ENCODE measurements at places on chromosomes 7 and 10. TPM values are rescaled to one million over a fixed set of nuclear protein-coding genes. Genes with fewer than 3 reads are reported as not detected.

GRCh38 chr7:87574630-87575029, 26.1 kb downstream of the ABCB1 start:
- DNase-seq: no peak
- no peak overlapping the region for H3K27ac ChIP-seq
- H3K27me3 ChIP-seq: no peaks in the 10 kb centered on the region
- no peak overlapping the region for H3K4me3 ChIP-seq
- no peaks in the 10 kb centered on the region for H3K36me3 ChIP-seq

DNA sequence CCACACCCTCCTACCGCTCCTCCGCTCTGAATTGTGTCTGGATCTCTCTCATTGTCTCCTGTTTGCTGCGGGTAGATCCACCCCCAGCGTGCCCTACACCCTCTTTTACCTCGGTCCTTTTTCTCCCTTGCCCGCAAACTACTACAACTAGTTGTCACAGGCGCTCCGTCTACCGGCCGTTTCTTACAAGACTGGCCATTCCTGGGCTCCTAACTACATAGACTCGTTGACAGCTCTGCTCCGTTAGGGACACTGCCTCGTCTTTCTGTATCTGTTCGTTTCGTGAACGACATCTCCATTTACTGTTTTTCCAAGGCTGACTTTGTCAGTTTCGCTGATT, 786 bp downstream of the TAF3 start:
- peaks cover 8% of the 10 kb centered on the region for H3K36me3 ChIP-seq
- peak overlapping the region; percentile 98 for H3K4me3 ChIP-seq
- peak overlapping the region; percentile 91 for H3K27ac ChIP-seq
- H3K27me3 ChIP-seq: peaks cover 6% of the 10 kb centered on the region

GRCh38 chr10:29862923-29863614, 196.3 kb downstream of the JCAD start:
- peaks cover 6% of the 10 kb centered on the region for H3K27me3 ChIP-seq
- H3K36me3 ChIP-seq: no peaks in the 10 kb centered on the region
- H3K4me3 ChIP-seq: no peak overlapping the region
- DNase-seq: no peak
- no peak overlapping the region for H3K27ac ChIP-seq

GRCh38 chr7:25586513-25586912, 358.2 kb upstream of the NPVF start:
- H3K4me1 ChIP-seq: no peaks in the 10 kb centered on the region
- DNase-seq: no peak
- no peak overlapping the region for H3K27ac ChIP-seq

- H3K4me1 ChIP-seq: no peaks in the 10 kb centered on the region
- no peak for DNase-seq
- H3K36me3 ChIP-seq: no peaks in the 10 kb centered on the region
- no peak overlapping the region for H3K4me3 ChIP-seq
These were observed 154.6 kb upstream of the NPVF start for GRCh38 chr7:25382869-25383268.

GRCh38 chr7:134922720-134923704, 63.3 kb upstream of the AGBL3 start:
- no peak overlapping the region for H3K4me3 ChIP-seq
- H3K27ac ChIP-seq: no peak overlapping the region
- no peaks in the 10 kb centered on the region for H3K27me3 ChIP-seq
- H3K4me1 ChIP-seq: peaks cover 17% of the 10 kb centered on the region

DNA sequence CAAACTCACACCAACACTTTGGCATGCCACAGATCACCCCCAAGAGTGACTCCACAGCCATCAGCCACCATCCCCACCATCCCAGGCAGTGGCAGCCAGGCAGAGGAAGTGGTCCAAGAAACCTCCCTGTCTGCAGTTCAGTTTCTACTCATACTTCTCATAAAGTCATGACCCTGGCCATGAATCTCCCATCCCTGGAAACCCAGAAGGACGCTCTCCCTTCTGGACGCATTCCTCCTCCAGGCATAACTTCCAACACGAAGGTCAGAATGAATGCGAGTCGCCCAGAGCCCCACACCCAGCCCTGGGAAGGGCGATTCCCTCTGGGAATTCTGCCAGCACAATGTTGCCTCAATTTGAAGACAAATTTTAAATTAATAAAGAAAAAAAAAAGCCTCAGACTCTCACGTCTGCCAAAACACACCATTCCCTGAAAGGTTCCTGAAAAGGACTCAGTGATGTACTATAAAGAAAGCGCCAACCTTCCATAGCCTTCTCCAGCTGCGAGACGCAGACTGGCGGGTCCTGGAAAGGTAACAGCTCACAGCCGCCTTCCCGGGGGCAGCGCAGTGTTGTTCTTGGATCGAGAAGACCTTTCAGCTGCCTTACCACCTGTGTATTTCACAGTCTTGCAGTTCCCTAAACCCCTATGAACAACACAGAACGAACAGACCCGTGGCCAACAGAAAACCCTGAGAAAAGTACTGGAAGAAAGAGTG, 307.6 kb downstream of the FRMD4A start:
- DNase-seq: no peak
- no peaks in the 10 kb centered on the region for H3K36me3 ChIP-seq
- no peak overlapping the region for H3K4me3 ChIP-seq
- H3K27me3 ChIP-seq: peaks cover 38% of the 10 kb centered on the region
- H3K4me1 ChIP-seq: peaks cover 2% of the 10 kb centered on the region
- no peak overlapping the region for H3K27ac ChIP-seq

DNA sequence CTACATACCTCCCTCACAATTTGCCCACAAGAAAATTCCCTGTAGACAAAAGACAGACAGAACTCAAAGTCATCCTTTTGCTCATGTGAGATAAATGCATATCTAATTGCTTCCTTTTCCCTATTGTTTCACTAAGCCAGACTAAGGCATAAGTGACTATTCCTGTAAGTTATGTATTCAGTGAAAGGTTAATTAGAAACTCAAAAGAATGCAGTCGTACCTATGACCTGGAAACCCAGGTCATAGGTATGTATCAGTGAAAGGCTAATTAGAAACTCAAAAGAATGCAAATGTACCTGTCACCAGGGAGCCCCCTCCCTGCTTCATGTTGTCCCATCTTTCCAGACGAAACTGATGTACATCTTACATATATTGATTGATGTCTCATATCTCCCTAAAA, 10.3 kb upstream of the GARS1 start:
- H3K4me3 ChIP-seq: no peak overlapping the region
- H3K27ac ChIP-seq: no peak overlapping the region
- H3K4me1 ChIP-seq: peaks cover 2% of the 10 kb centered on the region

DNA sequence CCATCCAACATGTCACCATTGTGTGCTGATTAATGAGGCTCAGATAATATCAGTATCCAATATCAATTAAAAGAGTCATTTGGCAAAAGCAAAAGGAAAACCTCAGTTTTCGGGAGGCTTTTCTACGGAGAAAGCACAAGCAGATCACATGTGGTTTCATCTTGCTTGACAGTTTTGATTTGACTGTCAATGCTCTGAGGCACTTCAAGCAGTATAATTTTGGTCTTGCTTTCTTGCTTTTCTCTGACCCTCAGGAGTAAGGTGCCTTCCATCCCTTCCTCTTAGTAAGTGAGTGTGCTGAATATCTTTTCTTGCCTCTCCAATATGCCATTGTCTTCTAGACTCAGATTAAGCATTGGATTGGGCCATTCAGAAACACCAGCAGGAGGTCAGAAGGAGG, 115.5 kb upstream of the CALCR start:
- no peak overlapping the region for H3K4me3 ChIP-seq
- no peaks in the 10 kb centered on the region for H3K36me3 ChIP-seq
- no peak overlapping the region for H3K27ac ChIP-seq
- no peak for DNase-seq
- no peaks in the 10 kb centered on the region for H3K4me1 ChIP-seq
- no peaks in the 10 kb centered on the region for H3K27me3 ChIP-seq

DNA sequence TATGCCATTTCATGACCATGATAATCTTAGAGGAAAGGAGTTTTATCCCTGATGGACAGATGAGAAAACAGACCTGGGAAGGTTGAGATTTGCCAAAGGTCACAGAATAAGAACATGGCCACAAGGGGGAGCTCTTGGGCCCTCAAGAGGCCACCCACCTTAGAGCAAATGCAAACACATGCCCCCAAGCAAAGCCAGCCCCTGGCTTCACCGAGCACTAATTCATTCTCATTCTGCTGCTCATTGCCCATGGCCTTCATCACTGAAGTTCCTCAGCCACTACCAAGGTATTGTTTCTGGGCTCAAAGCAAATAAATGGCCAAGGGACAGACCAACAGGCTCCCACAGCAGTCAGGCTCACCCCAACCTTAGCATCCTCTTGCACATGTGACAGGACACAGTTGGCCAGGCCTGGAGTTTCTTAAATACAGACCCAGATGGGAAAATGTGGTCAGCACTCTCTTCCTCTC, 44.2 kb downstream of the PDLIM1 start:
- H3K27ac ChIP-seq: no peak overlapping the region
- peaks cover 33% of the 10 kb centered on the region for H3K4me1 ChIP-seq
- DNase-seq: peak; percentile 50
- H3K4me3 ChIP-seq: no peak overlapping the region
- no peaks in the 10 kb centered on the region for H3K36me3 ChIP-seq

GRCh38 chr10:83990126-83990525, 149.2 kb upstream of the GHITM start:
- no peaks in the 10 kb centered on the region for H3K36me3 ChIP-seq
- H3K4me3 ChIP-seq: no peak overlapping the region

- peaks cover 6% of the 10 kb centered on the region for H3K27me3 ChIP-seq
- H3K36me3 ChIP-seq: no peaks in the 10 kb centered on the region
- no peak for DNase-seq
- peaks cover 29% of the 10 kb centered on the region for H3K4me1 ChIP-seq
These were observed 13.0 kb downstream of the PALD1 start for GRCh38 chr10:70491614-70492013.

DNA sequence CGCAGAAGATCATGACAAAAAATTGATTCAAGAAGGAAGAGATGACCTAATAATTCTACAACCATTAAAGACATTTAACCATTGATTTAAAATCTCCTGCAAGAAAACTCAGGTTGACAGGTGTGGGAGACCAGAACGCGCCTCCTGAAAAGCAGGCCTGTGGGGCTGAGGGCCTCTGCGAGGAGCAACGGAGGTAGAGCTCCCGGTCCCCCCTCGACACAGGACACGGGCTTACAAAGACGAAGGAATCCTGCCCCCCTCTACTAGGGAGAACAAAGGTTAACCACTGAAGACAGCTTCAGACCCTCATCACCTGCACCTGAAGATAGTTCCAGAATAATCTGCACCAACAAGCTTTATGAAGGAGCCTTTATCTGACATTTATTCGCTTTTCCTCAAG, 55.9 kb upstream of the INPP5A start:
- H3K27ac ChIP-seq: no peak overlapping the region
- DNase-seq: no peak
- peaks cover 11% of the 10 kb centered on the region for H3K27me3 ChIP-seq
- H3K36me3 ChIP-seq: no peaks in the 10 kb centered on the region
- H3K4me3 ChIP-seq: no peak overlapping the region
- H3K4me1 ChIP-seq: no peaks in the 10 kb centered on the region

GRCh38 chr10:75250934-75251333, 15.2 kb upstream of the COMTD1 start:
- H3K4me1 ChIP-seq: no peaks in the 10 kb centered on the region
- no peaks in the 10 kb centered on the region for H3K27me3 ChIP-seq
- no peak for DNase-seq
- no peaks in the 10 kb centered on the region for H3K36me3 ChIP-seq
- no peak overlapping the region for H3K4me3 ChIP-seq

- no peaks in the 10 kb centered on the region for H3K27me3 ChIP-seq
- H3K36me3 ChIP-seq: no peaks in the 10 kb centered on the region
- no peaks in the 10 kb centered on the region for H3K4me1 ChIP-seq
These were observed 504.5 kb downstream of the XPNPEP1 start for GRCh38 chr10:109418795-109419194.

GRCh38 chr7:15043931-15044330, 141.4 kb upstream of the DGKB start:
- H3K27ac ChIP-seq: no peak overlapping the region
- no peak for DNase-seq
- H3K36me3 ChIP-seq: no peaks in the 10 kb centered on the region
- no peak overlapping the region for H3K4me3 ChIP-seq

DNA sequence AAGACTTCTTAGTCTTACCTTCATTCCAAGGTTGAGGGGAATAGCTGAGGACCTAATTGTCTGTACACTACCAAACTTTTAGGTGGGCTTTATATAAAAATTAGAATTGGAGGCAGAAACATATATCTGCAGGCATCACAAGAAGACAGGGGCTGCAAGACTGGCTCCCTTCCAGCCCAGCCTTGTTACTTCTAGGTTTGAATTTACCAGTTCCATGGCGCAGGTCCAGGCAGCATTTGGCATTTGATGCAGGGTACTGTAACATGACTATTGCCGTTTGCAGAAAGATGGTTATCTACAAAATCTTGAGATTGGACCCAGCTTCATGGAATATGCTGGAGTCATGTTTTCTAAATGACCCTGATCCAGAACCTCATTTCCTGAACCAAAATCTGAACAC, 105.4 kb upstream of the RHOBTB1 start:
- DNase-seq: no peak
- H3K27me3 ChIP-seq: peaks cover 7% of the 10 kb centered on the region
- H3K4me3 ChIP-seq: no peak overlapping the region
- no peaks in the 10 kb centered on the region for H3K36me3 ChIP-seq

GRCh38 chr7:1850976-1851571, 181.0 kb downstream of the ELFN1 start:
- H3K36me3 ChIP-seq: peaks cover 3% of the 10 kb centered on the region
- H3K4me1 ChIP-seq: peaks cover 13% of the 10 kb centered on the region
- H3K27ac ChIP-seq: no peak overlapping the region
- DNase-seq: no peak
- H3K27me3 ChIP-seq: no peaks in the 10 kb centered on the region

GRCh38 chr10:119404719-119405519, 137.6 kb downstream of the RGS10 start:
- peaks cover 2% of the 10 kb centered on the region for H3K4me1 ChIP-seq
- no peaks in the 10 kb centered on the region for H3K27me3 ChIP-seq
- DNase-seq: no peak
- H3K27ac ChIP-seq: no peak overlapping the region
- H3K4me3 ChIP-seq: no peak overlapping the region

GRCh38 chr10:33381451-33382215, 47.2 kb upstream of the NRP1 start:
- no peak overlapping the region for H3K27ac ChIP-seq
- no peak for DNase-seq
- H3K27me3 ChIP-seq: peaks cover 12% of the 10 kb centered on the region
- peaks cover 18% of the 10 kb centered on the region for H3K4me1 ChIP-seq

GRCh38 chr7:149823191-149823630, 15.0 kb upstream of the ZNF862 start:
- H3K27ac ChIP-seq: no peak overlapping the region
- H3K4me3 ChIP-seq: no peak overlapping the region
- H3K36me3 ChIP-seq: no peaks in the 10 kb centered on the region
- H3K27me3 ChIP-seq: no peaks in the 10 kb centered on the region
- no peak for DNase-seq

GRCh38 chr10:15571575-15571974, 148.1 kb downstream of the ITGA8 start:
- H3K36me3 ChIP-seq: no peaks in the 10 kb centered on the region
- no peak overlapping the region for H3K27ac ChIP-seq
- H3K4me3 ChIP-seq: no peak overlapping the region
- no peaks in the 10 kb centered on the region for H3K4me1 ChIP-seq
- no peak for DNase-seq
- peaks cover 7% of the 10 kb centered on the region for H3K27me3 ChIP-seq

OR2A1 gene
- not detected for total RNA-seq

GPR26 gene
- not detected for total RNA-seq

MKX gene
- total RNA-seq: not detected

All from activated T-helper 2 cell treated with anti-CD3 and anti-CD28 coated beads, Interferon-gamma antibody, Interleukin-2, Interleukin-4, amounts not matched to agents 10 μg/mL and 5 μg/mL and 100 μg/mL, durations not matched to agents 14 hours and 24 hours and 36 hours (primary cell).